ENCODE measurements at places on chromosomes 2 and 18. TPM values are rescaled to one million over a fixed set of nuclear protein-coding genes. Genes with fewer than 3 reads are reported as not detected.

Gene PAX8
- total RNA-seq: 2.3 TPM

Gene PSMA8
- not detected for total RNA-seq

Gene HJURP
- 3.6 TPM for total RNA-seq

Gene GPR45
- total RNA-seq: not detected

Gene MYO1B
- 77.8 TPM for total RNA-seq

Gene ARHGEF4
- 28.8 TPM for total RNA-seq

Gene CNGA3
- total RNA-seq: 1.3 TPM

Gene SEPTIN10
- 46.5 TPM for total RNA-seq

Gene ABCB11
- total RNA-seq: 0.33 TPM

Gene TMEM37
- 19.1 TPM for total RNA-seq

Gene DOK6
- total RNA-seq: under 0.01 TPM

Gene RGPD4
- not detected for total RNA-seq

Gene GPR17
- not detected for total RNA-seq

Gene IL36B
- not detected for total RNA-seq

Gene SOX11
- not detected for total RNA-seq

Gene ARHGAP28
- total RNA-seq: 16.5 TPM

Gene SNED1
- 13.5 TPM for total RNA-seq

Gene CFLAR
- total RNA-seq: 83.3 TPM

Gene LIMS4
- not detected for total RNA-seq

Gene TMEM237
- 10.5 TPM for total RNA-seq

Gene LYG1
- total RNA-seq: 1.6 TPM

Gene DSC1
- total RNA-seq: not detected

Gene LYPD1
- 1.6 TPM for total RNA-seq

Gene UGT1A4
- 3.3 TPM for total RNA-seq

Gene CD207
- not detected for total RNA-seq

Gene ERICH2
- total RNA-seq: not detected

Gene BUB1
- total RNA-seq: not detected

Gene MYO5B
- 17.1 TPM for total RNA-seq

Gene ACTG2
- total RNA-seq: 1.3 TPM

Gene MEP1B
- total RNA-seq: not detected

Gene HOXD11
- not detected for total RNA-seq

Gene MC5R
- total RNA-seq: not detected

Gene FAM168B
- 39.7 TPM for total RNA-seq

Gene ANXA4
- total RNA-seq: 382 TPM

Measured in body of pancreas (tissue), 4 donors.